Activated CD4-positive, alpha-beta T cell treated with anti-CD3 and anti-CD28 coated beads, Interleukin-2, amount 50 U/mL, for 24 hours (primary cell): ENCODE measurements at places on chromosomes 5 and 9.

DNA sequence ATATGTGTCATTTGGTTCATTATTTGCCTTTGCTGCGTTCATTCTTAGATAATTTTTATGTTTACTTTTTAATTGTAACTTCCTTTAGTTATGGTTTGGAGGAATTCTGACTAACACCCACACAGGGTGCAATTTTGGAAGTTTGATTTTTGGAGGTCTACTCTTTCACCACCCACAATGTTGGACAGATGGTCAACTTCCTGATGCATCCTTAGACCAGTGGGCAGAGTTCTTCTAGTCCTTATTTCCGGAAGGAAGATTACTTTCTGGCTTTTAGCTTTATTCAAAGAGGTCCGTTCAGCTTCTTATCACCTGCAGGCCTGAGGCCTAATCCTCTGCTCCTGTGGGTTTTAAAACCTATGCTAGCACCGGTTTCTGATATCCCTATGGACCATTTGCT lies 126.7 kb downstream of the MTX3 start:
- DNase-seq: no peak

DNA sequence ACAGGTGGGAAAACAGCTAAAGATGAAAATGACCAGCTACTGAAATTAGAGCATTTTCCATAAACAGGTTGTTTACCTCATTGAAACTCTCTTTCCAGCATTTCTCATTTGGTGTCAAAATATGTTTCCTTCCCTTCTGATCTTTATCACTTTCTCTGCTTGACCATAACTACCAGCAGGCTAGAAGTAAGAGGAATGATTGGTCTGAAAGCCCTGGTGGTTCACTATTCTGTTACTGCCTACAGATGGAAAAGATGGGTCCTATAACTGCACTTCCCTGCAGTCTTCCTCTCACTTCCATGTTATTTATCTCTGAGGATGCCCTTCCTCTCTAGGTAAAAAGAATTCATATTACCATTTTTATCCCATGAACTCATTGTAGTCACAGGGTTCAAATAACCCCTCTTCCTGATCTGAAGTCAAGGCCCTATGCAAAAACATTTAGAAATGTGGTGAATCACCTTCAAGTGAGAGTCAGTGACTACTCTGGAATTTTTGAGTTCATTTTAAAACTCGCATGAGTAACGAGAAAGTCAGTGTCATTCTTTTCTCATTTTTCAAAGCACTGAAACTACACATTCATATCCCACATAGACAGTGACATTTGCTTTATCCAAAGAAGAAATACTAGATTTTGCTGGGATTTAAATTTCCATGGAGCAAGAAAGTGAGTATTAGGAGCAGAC lies 51.7 kb downstream of the ZNF474 start:
- no peak for DNase-seq

GRCh38 chr5:107808671-107809137 lies 138.0 kb upstream of the EFNA5 start:
- DNase-seq: no peak

DNA sequence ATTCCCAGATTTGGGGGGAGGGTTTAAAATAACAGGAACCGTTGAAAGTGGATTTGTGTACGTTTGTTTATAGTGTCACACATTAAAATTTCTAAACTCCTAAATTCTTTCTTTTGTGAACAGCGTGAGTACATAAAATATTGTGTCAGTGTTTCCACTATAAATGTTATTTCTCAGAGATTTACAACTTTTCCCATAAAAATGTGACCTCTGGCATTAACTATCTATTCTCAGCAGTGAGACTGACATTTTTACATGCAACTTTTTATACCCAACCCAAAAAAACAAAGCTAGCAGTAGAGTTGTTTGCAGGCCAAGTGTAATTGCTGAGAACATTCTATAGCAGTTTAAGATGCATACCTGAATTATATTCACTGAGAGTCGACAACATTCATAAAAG lies 757.0 kb upstream of the ADAMTS16 start:
- DNase-seq: no peak

DNA sequence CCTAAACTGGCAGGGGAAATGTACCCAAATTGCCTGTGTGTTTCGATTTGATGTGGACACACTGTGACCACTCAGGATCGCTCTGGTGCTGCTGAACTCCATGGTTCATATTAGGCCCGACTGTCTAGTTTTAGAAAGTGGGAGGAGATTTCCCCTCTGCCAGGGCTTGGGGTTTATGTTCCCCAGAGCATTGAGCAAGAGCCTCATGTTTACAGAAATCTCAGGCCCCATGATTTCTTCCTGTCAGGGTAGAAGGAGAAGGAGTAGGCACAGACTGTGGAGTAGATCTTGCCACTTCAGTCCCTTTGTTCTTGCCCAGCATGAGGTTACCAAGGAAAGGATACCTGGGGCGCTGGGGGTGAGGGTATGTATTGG lies 40.8 kb upstream of the GLRX start:
- DNase-seq: no peak

GRCh38 chr5:64074533-64074932 lies 91.1 kb upstream of the RNF180 start:
- DNase-seq: no peak

DNA sequence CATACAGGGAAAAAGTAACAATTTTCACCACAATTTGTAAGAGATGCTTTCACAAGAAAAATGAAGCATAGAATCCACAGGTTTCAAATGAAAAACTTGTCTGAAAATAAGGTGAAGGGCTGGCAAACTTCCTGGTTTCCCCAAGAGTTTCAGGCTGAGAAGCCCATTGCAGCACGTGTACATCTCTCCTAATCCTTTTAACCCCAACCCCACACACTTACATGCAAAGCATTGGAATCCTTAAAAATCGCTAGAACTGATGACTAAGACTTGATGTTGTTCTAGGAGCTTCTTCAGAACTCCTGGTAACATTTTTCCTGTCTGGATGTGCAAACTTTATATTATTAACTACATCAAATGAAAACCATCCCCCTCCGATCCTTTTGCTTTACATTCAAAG lies 317.8 kb upstream of the RGMB start:
- DNase-seq: no peak

DNA sequence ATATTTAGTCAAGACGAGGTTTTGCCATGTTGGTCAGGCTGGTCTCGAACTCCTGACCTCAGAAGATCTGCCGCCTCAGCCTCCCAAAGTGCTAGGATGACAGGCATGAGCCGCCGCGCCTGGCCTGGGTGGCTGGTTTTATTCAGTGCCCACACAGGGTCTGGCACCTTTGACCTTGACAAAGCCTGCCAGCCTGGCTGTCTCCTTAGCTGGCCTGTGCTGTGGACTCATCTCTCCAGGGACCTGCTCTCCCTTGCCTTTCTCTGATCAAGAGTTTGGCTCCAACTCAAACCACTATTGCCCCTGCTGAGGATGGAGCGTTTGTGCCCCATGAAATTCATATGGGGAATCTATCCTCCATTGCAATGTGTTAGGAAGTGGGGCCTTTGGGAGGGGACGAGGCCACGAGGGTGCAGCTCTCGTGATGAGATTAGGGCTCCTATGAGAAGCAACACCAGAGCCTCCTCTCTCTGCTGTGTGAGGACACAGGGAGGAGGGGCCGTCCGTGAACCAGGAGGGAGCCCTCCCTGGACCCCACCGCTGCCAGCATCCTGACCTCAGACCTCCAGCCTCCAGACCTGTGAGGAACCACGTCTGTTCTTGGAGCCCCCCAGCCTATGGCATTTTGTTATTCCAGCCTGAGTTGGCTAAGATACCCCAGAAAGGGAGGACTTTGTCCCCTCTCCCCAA lies 45.0 kb downstream of the MRPL36 start:
- DNase-seq: no peak

GRCh38 chr5:1201327-1202025 lies at the start of gene SLC6A19:
Gene SLC6A19 (plus strand): TSS chr5:1201595. CDS start chr5:1201651, 56 bp downstream.
- DNase-seq: no peak

DNA sequence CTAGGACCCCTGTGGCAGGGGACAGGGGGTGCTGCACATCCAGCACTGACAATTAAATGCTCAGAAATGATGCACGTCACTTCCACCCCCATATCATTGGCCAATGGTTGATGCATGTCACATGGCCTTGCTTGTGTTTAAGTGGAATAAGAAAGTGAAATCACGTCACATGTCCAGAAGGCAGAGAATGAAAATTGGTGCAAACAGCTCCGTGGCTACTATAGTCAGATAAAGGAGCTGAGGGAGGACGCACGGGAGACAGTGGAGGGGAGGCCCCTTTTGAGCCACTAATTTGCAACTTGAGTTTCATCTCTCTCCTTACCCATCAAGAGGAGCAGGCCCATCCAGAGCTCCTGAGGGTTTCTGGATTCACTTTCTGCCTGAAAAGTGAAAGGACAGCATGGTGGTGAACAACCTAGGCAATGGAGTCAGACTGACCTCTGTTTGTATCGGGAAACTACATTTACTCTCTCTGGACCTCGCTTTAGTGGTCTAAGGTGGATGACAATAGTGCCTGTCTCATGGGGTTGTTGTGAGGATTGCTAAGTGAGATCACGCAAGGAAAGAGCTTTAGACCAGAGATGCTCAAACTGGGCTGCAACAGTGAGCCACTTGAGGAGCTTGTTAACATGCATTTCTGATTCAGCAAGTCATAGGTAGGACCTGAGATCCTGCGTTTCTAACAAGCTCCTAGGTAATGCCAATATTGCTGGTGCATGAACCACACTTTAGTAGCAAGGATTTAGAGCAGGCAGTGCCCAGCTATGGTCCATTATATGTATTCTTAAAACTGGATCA lies 133.9 kb upstream of the ADRA1B start:
- no peak for DNase-seq

GRCh38 chr5:172929371-172929838 lies 29.8 kb upstream of the RPL26L1 start:
- DNase-seq: no peak

DNA sequence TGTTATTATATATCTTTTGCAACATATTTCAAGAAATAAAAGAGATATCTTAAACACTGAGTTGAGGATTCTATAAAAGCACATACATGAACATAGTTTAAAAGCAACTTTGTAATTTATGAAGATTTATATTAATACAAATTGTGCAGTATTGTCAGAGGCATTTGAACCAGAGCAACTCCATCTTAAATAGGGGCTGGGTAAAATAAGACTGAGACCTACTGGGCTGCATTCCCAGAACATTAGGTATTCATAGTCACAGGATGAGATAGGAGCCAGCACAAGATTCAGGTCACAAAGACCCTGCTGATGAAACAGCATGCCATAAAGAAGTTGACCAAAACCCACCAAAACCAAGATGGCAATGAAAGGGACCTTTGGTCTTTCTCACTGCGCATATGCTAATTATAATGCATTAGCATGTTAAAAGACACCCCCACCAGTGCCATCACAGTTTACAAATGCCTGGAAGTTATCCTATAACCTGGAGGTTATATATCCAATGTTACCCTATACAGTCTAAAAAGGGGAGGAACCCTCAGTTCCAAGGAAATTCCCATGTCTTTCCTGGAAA lies 320.2 kb downstream of the FAM170A start:
- no peak for DNase-seq

DNA sequence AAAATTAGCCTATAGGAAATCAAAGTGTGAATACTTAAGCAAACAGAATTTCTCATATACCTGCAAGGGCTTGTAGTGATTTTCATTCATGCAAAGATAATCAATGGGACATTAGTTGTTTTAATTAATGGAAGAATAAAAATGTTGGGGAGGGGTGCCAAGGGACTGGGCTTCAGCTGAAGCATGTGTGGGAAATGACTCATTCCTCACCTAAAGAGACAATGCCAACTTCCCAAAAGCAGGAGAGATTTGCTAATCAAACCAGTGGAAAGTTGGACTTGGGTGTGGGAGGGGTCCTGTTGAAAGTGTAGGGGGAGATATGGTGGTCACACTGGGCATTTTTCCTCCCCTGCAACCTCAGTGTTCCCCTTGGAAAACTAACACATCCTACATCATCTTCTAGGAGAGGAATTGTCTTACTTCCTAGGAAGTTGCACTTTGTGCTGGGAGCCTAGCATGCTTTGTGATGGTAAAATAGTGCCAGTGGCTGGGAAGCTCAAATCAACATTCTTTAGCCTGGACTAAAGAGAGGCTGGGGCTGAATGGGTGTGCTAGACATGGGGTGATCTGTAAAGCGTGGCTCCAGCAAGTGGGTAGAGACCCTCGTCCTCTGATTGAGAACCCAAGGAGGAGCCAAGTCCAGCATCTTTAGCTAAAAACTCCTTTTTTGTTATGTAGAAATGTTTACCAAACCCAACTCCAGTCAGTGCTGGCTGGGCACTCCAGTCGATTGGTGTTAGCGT lies 6.4 kb upstream of the LHX2 start:
- DNase-seq: no peak

GRCh38 chr9:74527718-74528117 lies 30.6 kb downstream of the RORB start:
- DNase-seq: no peak

DNA sequence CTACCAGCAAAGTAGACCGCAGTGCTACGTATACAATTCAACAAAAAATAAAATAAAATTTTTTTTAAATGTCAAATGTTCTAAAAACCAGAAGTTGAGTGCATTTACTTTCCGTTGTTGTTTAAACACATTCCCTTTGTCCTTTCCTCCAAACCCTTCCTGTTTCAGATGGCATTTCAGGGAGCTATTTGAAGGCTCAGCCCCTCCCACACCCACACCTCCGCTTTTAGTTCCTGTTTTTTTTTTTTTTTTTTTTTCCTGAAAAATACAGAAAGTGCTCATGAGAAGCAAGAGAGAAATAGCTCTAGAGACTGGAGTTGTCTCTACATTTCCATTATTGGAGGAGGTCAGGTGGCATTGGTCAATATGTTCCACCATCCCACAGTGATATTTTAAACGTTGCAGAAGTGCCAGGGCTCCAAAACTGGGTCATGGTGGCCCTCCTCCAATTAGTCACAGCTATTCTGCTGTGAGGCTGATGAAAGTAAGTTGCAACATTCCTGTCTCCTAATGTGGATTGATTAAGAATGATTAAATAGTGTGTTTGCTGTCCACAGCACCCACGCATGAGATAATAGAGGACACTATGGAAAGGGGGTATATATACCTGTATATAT lies 106.9 kb downstream of the GABRG2 start:
- no peak for DNase-seq

DNA sequence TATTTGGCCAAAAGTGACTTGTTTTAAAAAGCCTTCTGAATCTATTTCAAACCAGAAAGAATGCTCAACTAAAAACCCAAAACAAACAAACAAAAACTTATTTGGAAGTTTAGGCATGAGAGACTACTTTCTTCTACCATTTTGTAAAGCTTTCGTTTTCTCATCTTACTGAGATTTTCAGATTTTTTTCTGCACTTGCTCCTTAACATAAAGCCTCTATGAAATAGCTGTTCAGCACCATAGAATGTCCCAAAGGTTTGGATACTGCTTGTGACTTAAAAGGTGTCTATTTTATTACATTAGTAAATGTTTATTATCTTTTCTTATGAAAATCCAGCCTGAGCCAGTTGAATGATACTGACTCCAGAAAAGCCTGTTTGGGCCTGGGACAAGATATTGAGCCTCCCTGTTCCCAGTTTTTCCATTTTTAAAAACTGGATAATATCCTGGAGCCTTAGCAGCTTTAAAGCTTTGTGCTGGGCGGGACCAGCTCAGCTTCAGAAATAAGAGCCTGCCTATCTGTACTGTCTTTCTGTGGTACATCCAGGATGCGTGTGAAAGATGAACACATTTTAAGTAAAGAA lies 292.6 kb downstream of the ZSWIM6 start:
- no peak for DNase-seq
